ENCODE measurements at places on chromosomes 7 and 10. TPM values are rescaled to one million over a fixed set of nuclear protein-coding genes. Genes with fewer than 3 reads are reported as not detected.
A peak's percentile ranks its signal among the peaks of the same experiment; 100 is the strongest.

GRCh38 chr7:44486693-44487092 lies 3.8 kb downstream of the NUDCD3 start:
- DNase-seq: peak; percentile 19

- peak; percentile 5 for DNase-seq
These were observed 81.9 kb upstream of the C1GALT1 start for GRCh38 chr7:7100432-7100849.

- DNase-seq: peak; percentile 72
These were observed 165.9 kb downstream of the DNAJB6 start for GRCh38 chr7:157502701-157503111.

- peak; percentile 50 for DNase-seq
These were observed 22.7 kb downstream of the CISD1 start for GRCh38 chr10:58291538-58292174.

- peak; percentile 99 for DNase-seq
These were observed at the start of the genes PEX1 and RBM48 for GRCh38 chr7:92528188-92528957. TSS of gene PEX1 (minus strand) at chr7:92528520. CDS start at chr7:92528435, 85 bp downstream. TSS of gene RBM48 (plus strand) at chr7:92528795. CDS start at chr7:92528814, 19 bp downstream.

DNA sequence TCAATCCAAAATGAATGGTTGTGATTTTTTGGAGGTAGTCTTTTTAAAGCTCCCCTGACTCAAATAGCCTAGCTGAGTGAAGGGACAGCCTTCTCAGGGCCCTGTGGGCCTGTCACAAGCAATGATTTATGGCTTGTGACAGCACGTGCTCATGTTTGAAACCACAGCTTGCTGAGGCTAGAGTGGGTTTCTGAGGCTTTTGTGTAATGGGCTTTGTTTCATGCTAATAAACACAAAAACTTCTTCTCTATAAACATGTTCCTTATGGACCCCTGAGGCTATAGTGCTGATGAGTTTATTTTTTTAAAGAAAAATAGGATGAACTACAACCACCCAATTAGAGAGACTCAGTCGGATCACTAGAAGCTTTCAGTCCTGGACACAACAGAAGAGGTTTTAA lies 36.1 kb upstream of the BET1 start:
- peak; percentile 65 for DNase-seq

- DNase-seq: no peak
These were observed 25.1 kb downstream of the NRP1 start for GRCh38 chr10:33309406-33309805.

DNA sequence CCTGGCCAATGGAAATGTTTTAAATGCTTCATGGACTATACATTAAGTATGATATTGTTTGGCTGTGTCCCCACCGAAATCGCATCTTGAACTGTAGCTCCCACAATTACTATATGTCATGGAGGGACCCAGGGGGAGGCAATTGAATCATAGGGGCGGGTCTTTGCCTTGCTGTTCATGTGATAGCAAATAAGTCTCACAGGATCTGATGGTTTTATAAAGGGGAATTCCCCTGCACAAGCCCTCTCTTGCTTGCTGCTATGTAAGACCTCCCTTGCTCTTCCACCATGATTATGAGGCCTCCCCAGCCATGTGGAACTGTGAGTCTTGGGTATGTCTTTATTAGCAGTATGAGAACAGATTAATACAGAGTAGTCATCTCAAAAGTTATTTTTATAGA lies 32.4 kb upstream of the GRB10 start:
- DNase-seq: no peak

GRCh38 chr7:152571068-152571467 lies 104.9 kb downstream of the XRCC2 start:
- no peak for DNase-seq

DNA sequence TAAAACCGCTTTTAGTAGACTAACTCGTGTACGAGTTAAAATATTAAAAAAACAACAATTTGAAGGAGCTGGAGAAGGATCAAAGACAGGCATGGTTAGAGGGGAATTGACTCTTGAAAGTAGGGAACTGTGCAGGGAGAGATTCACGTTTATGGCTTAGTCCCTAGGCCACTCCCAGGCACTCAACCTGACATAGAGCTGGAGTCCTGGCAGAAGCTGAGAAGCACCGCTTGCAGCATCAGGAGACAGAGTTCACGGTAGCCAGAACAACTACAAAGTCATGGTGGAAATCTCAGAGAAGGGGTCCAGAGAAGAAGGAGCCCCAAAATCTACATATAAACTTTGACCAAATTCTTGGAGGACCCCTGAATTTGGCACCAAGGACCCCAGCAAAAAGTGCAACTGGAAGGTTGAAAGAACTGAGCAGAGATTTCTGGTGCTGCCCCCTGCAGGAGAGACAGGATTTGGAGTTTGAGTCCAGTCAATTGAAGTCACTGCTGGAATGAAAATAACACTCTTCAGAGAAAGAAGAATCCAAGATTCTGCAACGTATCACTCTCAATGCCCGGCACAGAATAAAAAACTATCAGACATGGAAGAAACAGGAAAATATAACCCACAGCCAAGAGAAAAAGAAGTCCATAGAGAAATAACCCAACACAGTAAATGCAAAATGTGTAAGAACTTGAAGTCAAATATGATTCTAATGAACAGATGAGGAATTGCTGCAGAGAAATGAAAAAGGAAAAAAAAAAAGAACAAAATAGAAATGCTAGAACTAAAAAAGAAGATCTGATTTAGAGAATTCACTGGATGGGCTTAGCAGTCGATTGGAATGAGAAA lies 493.3 kb upstream of the PODXL start:
- DNase-seq: peak; percentile 42

- DNase-seq: no peak
These were observed 80.2 kb upstream of the CACNB2 start for GRCh38 chr10:18059826-18060559.

DNA sequence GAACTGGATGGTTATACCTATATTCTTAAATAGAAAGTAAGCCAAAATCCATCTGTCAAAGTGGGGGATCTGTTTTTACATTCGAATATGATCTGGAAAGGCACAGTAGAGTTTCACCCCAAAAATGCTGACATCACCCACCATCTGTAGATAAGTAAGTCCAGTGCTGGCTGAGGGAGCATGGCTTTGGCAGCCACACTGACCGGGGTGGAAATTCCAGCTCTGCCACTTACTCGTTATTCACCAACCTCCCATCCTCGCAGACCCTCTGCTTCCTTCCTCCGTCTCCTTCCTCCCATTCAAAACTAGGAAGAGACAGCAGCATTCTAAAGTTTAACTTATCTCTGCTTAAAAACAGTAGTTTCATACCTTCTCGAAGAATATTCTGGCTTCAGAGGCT lies 84.9 kb upstream of the GATA3 start:
- DNase-seq: no peak

DNA sequence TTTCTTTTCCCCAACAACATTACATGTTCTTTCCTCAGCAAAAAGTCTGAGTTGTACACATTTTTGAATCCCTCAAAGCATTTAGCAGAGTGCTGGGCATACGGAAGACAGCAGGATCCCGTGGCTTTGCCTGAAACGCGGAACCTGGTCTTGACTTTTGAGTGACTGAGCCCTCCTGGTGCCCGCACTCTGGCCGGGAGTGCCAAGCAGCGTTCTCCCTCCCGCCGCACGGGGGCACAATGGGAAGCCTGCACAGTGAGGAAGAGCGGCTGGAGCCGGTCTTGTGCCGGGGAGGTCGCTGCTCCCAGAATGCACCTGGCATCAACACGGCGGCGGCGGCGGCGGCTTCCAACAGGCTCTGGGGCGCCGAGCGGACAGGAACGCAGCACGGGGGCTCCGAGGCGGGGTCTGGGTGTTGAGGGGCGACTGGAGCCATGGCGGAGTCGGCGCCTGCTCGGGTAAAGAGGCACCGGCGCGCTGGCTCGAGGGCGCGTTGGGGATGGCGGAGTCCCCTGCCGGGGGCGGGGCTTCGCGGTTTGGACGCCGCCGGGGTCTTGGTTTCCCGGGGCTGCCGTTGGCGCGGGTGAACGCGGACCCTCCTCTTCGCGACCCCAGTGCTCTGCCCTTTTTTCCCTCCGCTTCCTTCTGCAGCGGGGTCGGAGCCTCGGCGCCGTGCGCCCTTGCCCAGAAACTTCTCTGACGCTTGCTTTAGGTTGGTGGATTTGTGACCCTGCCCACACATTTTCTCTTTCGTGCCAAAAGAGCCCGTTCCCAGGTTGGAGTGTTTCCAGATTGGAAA lies at the start of gene ZNF212:
ZNF212 (plus strand) TSS at position 307 of the 799 bp plus-strand sequence; CDS start at position 435, 128 bp downstream.
- DNase-seq: peak; percentile 89

DNA sequence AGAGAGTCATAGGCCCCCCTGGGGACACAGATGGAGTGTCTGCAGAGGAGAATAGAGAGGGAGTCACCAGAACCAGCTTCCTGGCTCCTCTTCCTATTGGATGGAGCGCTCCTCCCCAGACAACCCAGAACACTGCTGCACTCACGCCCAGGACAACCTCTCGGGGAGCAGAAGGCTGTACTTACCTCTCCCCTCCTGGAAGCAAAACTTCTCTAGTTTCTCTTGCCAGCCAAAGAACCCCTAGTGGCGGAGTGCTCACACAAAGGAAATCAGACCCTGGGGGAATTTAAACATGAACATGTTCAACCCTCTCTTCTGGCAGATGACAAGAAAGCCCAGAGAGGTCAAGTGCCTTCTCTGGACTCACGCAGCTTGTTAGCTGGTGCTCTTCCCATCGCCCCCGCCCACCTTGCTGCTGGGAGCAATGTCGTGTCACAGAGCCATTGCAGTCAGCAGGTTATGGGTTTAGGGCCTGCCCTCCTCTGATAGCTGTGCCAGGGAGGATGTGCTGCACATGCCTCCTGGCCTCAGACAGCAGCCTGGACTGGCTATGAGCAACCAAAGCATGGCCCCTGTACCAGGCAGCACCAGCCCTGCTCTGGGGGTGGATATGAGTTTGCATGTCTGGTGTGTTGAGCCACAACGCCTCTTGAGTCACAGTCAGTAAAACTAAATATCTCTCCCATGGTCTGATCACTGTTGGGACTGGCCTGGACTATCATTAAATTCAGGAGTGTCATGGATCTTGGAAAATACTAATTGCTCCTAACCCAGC lies 84.4 kb downstream of the SLIT1 start:
- no peak for DNase-seq

DNA sequence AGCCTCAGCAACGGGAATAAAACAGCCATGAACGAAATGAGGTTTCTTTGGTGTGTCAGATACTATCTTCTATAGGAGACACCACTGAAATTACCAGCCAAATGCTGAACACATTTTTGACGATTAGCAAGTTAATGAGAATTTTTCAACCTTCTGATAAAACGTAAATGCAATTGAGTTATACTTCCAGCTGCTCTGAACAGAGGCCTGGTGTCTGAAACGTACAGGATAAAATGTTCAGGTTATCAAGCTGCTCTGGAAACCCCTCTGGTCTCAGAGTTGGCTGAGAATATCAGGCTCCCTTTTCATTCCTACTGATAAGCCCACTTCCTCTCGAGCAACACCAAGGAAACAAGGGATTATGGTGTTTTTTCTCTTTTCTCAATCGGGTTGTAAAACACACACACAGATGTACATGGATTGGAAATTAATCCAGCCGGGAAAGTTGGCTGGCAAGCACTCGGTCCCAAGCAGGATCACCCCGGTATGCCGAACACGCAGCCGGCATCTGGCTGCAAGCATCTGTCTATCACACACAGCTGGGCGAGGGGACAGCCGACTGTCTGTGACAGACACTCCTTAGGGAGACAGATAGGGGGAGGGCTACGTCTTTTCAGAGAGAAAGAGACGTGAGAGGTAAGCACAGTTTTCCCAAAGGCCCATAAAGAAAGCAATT lies 171.8 kb downstream of the PRKAG2 start:
- no peak for DNase-seq

DNA sequence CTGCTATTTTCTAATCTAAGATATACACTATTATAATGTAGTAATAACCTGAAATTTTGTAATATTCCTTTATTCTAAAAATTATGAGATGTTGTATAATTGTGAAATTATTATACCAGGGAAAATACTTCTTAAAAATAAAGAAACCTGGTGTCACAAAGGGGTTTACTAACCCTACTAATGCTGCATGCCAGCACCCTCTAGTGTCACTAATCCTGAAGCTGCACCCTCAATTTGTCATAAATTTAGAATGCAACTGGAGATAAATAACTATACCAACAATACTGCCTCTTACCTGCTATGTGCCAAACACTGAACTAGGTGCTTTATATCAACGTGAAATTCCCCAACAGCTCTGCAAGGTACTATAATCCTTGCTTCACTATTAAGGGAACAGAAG lies 30.8 kb downstream of the TM9SF3 start:
- peak; percentile 2 for DNase-seq

GRCh38 chr10:97974526-97975525 lies 55.6 kb downstream of the CRTAC1 start:
- no peak for DNase-seq

DNA sequence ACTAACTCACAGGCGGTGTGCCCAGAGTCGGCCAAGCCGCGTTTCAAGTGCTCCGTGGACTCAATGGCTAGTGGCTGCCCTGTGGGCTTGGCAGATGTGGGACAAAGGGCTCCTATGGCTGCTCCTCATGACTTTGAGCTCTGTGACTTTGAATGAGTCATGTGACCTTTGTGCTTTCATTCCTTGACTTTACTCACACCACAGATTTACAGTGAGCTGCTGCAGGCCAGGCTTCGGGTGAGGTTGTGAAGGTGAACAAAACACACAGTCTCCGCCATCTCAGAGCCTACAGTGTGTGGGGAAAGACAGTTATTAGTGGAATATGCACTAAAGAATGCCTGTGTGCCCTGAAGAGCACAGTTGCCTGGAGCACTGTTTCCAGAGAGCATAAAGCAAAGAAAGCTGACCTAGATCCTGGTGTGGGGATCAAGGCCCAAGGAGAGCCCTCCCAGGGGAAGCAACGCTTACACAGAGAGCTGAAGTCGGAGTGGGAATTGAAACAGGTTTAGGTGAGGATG lies 29.7 kb upstream of the PLEKHA1 start:
- DNase-seq: peak; percentile 86

GRCh38 chr10:90289037-90289436 lies 568.8 kb downstream of the HTR7 start:
- peak; percentile 72 for DNase-seq

GRCh38 chr7:158247758-158248487 lies 339.7 kb downstream of the PTPRN2 start:
- no peak for DNase-seq

- peak; percentile 82 for DNase-seq
These were observed 133.4 kb upstream of the CSTF2T start for GRCh38 chr10:51832652-51833383.

DNA sequence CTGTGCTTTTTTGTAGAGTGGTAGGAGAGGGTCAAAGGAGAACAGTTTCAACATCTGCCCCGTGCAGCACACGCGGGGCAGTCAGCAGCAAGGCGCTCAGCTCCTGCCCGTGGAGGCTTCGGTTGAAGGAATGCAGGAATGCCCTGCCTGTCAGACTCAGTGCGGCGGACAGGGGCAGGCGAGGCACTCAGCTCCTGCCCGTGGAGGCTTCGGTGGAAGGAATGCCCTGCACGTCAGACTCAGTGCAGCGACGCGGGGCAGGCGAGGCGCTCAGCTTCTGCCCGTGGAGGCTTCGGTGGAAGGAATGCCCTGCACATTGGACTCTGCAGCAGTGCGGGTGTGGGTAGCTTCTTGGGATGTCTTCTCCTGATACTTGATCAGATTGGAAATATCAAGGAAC lies 37.0 kb downstream of the PPP2R2D start:
- no peak for DNase-seq

The TMEM184A gene
- total RNA-seq: 0.10 TPM

The NUDT1 gene
- 131 TPM for total RNA-seq

The ITPRID1 gene
- not detected for total RNA-seq

The LRRC17 gene
- 54.3 TPM for total RNA-seq

The CYP2C18 gene
- total RNA-seq: not detected

The MBL2 gene
- total RNA-seq: not detected

The LIPF gene
- not detected for total RNA-seq

The COL17A1 gene
- total RNA-seq: 2.6 TPM

The GPER1 gene
- total RNA-seq: 0.84 TPM

The ANXA8L1 gene
- total RNA-seq: not detected

The PRTFDC1 gene
- not detected for total RNA-seq

The PWWP2B gene
- 4.7 TPM for total RNA-seq
